Activated CD8-positive, alpha-beta T cell treated with anti-CD3 and anti-CD28 coated beads for 36 hours (primary cell): ENCODE measurements at places on chromosomes 7 and 10. TPM values are rescaled to one million over a fixed set of nuclear protein-coding genes. Genes with fewer than 3 reads are reported as not detected.
A peak's percentile ranks its signal among the peaks of the same experiment; 100 is the strongest.

Gene KAT6B
- total RNA-seq, result 24.8 TPM

DNA sequence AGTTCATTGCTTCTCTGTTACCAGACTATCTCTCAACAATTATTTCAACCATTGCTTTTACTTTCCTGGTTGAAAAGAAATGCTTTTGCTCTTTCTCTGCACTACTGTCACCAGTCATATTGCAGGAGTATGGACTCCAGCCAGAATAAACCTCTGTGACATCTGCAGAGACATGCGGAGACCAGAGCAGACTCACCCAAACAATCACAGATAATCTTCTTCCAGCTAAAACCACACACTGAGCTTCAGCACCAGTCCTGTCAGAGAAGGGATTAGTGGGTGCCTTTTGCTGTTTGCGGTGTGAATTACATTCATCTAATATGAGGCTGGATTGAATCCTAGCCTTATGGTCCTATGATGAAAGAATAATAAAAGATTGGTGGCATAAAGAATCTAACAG, 258.6 kb downstream of the CNTNAP2 start:
- DNase-seq, result no peak

DNA sequence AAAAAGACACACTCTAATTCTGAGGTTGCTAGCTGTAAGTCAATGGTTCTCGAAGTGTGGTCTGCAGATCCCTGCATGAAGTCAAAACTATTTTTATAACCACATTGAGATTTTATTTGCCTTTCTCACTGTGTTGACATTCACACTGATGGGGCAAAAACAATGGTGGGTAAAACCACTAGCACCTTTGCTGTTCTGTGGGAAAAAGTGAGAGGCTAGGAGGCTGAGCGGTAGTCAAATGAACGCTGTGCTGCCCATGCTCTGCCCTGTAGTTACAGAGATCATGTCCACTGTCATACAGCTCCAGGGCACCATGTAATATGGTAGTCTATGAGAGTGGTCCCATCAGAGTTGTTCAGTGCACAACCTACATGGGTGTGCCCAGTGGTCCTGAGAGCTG, 21.6 kb upstream of the PDCD4 start:
- DNase-seq, result peak; percentile 52

DNA sequence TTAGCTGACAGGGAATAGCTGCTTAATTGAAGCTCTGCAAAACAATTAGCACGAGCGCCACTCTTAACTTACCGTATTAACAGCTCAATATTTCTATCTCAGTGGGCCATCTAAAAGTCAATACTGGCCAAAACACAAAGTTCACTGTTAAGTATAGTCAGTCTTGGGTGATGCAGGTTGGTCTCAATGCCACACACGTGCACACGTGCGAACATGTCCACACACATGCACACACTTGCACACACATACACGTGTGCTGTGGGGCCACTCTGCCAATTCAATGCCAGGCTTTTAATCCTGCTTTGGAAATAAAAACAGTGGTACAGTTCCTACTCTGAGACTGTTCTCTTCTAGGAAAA, 105.1 kb downstream of the GRB10 start:
- DNase-seq, result no peak

Gene GPR141
- total RNA-seq, result not detected

Gene TWIST1
- 0.20 TPM for total RNA-seq

GRCh38 chr10:69107176-69107490, 16.8 kb upstream of the VPS26A start:
- DNase-seq, result no peak

- peak; percentile 86 for DNase-seq
These were observed 148.2 kb downstream of the CELF2 start for GRCh38 chr10:11165591-11166543.

DNA sequence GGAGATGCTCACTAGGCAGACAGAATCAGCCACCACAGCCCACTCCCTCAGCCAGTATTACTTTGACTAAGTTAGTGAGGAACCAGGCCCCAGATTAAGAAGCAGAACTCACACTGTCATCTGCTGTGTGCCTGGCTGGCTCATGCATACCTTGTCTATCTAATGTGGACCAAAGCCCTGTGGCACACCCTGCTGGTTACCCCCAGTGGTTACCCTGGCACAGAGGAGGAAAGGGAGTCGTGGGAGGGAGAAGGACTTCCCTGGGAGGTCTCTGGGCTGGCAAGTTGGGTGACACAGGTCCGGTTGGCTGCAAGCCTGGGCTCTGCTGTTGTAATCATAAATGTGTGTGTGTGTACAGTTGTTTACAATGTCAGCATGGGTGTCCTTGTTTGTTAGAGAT, 7.5 kb upstream of the SH2D4B start:
- peak; percentile 78 for DNase-seq

Gene MBL2
- not detected for total RNA-seq
